ENCODE measurements at places on chromosomes 6 and 20.

DNA sequence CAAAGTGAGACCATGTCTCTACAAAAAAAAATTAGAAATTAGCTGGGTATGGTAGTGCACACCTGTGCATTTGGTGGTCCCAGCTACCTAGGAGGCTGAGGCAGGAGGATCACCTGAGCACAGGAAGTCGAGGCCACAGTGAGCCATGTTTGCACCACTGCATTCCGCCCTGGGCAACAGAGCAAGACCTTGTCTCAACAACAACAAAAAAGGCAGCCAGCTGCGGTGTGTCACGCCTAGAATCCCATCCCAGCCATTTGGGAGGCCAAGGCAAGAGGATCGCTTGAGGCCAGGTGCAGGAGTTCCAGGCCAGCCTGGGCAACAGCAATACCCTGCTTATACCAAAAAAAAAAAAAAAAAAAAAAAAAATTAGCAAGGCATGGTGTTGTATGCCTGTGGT lies 1.1 kb upstream of the BAK1 start:
- no peak for DNase-seq

- DNase-seq, result no peak
These were observed 146.5 kb downstream of the ZMYND8 start for GRCh38 chr20:47209982-47210381.

DNA sequence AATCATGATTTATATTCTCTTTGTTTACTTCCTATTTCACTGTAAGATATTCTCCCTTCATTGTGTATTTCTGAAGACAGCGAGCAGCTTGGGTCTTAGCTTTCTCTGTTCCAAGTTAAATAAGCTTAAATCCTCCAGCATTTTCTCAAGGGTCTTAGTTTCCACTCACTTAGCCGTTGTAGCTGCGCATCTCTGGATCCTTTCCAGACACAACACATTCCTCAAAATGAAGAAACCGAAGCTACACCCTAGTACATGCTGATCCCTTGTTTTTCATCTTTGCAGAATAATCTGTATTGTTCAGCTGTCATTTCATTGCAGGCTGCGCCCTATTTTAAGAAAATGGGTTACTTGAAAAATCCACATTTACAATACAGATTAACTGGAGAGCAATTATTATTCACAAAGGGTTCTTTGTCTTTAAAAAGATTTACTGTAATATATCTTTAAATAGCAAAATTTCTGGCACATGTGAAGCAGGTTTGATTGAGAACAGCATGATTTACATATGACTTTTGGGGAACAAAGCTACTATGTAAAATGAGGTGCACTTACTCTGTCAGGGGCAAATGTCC lies 375.8 kb downstream of the QKI start:
- no peak for DNase-seq

GRCh38 chr6:157534134-157534871 lies 153.3 kb downstream of the ZDHHC14 start:
- DNase-seq, result no peak

GRCh38 chr6:150616586-150616985 lies 16.9 kb downstream of the PLEKHG1 start:
- DNase-seq, result no peak

GRCh38 chr6:105546754-105547153 lies 143.9 kb upstream of the PREP start:
- DNase-seq, result no peak

- DNase-seq, result no peak
These were observed 11.6 kb downstream of the AURKA start for GRCh38 chr20:56380375-56380774.

- DNase-seq, result no peak
These were observed 102.5 kb upstream of the EMILIN3 start for GRCh38 chr20:41468994-41469600.

DNA sequence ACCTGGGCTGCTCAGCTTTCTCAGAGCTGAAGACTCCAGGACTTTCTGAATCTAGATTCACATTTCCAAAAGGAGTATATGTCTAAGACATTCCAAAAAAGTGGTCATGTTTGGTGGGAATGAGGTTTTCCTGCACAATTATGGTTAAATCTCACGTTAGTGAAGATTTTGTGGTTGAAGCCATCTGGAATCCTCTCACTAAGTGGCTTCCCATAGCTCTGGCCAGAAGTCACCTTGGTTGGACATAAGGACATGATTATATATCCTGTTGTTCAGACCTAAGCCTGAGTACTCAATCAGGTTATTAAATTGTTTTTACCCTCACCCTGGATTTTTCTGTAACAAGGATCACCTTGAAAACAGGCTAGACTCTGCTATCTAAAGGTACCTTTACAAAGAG lies 176.1 kb upstream of the PLN start:
- DNase-seq, result no peak

GRCh38 chr6:130047088-130047995 lies 29.0 kb downstream of the L3MBTL3 start:
- no peak for DNase-seq

DNA sequence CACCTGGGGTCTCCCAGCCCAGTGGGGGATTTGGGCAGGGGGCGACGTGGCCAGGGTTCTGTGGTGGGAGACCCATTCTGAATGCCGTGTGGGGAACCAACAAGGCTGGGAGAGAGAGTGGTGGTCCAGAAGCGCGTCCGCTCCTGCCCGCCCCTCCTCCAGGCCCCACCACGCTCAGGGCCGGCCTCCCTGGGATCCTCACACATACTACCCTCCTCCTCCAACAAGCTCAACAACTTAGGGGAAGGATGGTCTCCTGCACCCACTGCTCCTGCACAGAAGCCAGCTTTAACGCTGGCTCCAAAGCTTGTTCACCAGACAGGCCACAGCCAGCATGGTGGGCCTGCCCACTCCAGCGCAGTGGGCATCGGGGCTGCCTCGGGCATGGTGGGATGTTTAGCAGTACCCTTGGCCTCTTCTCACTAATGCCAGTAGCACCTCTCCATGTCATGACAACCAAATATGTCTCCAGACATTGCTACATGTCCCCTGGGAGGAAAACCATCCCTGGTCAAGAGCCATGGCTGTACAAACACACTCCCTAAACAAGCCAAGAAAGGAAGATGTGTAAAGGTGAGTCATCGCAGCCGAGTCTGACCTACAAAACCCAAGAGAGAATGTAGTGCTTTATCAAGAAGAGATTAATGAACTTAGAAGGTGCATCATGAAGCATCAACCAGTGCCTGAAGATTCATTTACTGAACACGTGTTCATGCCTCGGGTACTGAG lies 75.7 kb downstream of the BMP7 start:
- no peak for DNase-seq

- no peak for DNase-seq
These were observed 88.3 kb downstream of the ANKRD60 start for GRCh38 chr20:58139849-58140786.

DNA sequence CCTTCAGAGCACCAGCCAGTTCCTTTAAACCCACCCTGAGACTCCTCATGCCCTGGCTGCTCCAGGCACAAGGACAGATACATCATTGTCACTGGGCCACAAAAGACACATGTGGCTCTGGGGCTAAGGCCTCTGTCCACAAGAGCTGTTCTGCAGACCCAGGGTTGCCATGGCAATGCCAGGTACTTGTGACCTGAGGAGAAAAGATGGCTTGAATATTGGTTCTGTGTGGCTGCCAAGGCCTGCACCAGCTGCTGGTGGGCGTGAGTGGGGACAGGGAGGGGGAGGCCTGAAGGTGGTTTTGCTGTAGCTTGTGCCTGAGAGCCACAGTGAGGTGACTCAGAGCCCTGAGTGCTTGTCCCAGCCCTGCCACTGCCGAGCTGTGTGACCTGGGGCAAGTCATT lies 31.8 kb downstream of the SAYSD1 start:
- no peak for DNase-seq

GRCh38 chr6:17768388-17768787 lies 61.7 kb upstream of the NUP153 start:
- no peak for DNase-seq

- DNase-seq, result no peak
These were observed 59.8 kb downstream of the IGF2R start for GRCh38 chr6:160028487-160029275.

GRCh38 chr6:107806691-107807090 lies 17.4 kb downstream of the SCML4 start:
- no peak for DNase-seq

DNA sequence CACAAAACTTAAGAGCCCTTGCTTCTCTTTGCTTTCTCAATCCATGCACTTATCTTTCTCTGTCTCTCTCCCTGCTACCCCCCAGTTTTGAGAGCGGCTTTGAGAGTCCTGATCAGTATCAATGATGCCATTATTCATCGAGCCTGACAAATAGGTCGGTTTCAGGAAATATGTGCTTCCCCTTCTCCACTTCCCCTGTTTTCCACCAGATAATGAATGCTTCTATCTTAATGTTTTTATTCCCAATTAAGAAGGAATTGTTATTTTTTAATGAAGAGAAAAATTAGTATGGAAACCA lies 117.7 kb downstream of the KIF13A start:
- no peak for DNase-seq

DNA sequence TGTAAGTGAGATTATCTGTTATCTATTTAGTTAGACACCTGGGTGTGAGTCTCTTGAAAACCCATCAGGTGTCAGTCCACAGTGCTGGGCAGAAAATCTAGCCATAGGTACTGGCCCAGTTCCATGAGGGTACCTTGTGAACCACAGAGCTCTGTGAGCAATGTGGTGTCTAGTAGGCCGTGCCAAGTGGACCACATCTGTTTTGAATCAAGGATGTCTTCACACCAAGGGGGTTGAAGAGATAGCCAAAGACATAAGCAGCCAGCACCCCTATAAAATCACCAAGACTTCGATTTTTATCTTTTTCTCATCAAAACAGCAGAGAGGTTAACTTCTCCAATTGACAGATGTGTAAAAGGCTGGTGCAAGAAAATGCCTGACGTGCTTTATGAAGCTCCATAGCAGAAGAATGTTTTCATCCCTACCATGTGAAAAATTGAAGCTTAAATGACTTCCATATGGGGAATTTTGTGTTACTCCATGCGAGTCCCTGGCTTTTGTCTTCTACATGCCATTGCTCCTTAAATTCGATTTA lies 368.7 kb downstream of the HAO1 start:
- DNase-seq, result no peak

DNA sequence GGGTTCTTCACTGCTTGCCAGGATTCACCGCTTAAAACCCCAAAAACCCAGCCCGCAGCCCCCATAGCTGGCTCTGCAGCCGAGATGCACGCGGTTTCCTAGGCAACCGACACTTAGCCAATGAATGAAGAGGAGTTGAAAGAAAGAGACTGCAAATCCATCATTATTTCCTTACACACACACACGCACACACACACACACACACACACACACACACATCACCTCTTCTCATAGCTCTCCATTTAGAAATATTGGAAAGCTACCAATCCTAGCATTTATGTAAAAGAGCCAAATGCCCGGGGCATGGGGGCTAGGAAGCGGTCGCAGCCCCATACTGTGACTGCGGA lies 3.4 kb upstream of the TUBB2B start:
- no peak for DNase-seq

DNA sequence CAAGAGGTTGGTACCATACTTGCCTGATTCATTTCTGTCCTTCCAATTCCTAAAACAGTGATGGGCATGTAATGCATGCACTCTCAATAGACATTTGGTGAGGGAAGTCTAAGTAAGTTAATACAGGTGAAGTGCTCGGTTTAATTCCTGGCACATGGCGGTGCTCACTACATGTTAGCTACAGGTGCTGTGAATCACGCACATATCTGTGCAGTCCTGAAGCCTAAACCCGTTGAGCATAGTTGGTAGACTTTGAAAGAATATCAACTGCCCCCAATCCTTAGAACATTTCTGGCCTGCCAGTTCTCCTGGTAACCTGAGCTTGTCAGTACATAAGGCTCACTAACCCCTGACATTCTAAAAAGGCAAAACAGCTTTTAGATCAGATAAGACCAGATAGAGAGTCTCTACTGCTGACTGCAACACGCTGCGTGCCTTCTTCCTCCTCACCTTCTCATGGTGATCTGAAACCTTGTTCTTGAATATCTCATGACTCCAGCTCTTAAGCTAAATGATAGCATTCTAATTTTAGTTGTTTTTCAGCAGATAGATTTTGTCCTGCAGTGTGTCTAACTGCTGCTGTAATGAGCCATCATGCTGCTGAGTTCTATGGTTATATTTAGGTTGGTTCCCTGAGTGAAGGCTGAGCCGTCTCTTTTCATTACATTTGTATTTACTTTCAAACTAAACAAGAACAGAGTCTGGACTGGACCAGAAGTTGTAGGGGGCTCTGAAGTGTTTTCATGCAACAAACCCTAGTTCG lies 328.5 kb upstream of the QKI start:
- DNase-seq, result no peak

DNA sequence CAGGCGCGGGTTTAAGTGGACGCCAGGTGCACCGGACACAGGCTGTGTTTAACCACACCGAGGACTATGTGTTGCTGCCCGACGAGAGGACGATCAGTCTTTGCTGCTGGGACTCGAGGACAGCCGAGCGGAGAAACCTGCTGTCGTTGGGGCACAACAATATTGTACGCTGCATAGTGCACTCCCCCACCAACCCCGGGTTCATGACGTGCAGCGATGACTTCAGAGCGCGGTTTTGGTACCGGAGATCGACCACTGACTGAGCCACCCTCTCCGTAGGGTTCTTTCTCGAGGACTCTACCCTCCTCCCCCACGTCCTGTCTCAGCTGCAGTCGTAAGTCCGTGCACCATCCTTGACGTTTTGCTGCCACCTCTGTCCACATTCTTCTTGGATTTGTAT lies 8.6 kb upstream of the CASS4 start:
- no peak for DNase-seq

GRCh38 chr20:50577175-50578018 lies 67.2 kb downstream of the PTPN1 start:
- no peak for DNase-seq

DNA sequence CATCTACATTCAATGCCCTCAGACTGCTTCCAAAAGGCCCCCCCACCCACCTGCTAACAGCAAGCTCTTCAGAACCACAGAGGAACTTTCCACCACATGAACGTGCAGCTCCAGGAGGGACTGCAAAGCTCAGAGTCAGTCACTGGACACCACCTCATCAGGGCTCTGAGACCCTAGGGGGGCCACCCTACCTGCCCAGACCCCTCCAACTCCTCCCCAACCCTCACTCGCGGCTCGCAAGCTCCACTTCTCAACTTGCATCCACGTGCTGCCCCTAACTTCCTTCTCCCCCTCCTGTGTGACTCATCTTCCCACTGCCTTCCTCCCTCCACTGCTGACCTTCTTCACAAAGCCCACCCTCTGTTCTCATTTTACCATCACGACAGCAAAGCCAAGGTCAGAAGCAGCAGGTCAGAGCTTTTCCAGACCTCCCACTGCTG lies 6.5 kb downstream of the MBOAT1 start:
- DNase-seq, result no peak

DNA sequence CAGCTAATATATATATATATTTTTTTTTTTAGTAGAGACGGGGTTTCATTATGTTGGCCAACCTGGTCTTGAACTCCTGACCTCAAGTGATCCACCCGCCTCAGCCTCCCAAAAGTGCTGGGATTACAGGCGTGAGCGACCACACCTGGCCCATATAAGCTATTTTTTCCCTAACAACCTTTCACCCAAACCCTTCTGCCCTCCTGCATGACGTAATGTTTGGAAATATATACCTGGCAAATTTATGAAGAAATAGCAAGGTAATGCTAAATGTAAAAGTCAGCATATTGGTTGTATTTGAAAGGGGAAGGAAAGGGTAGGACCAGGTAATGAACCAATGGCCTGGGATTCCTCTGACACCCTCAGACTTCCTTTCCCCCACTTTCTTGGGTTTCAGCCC lies 325.5 kb upstream of the ARID1B start:
- no peak for DNase-seq

Data from stimulated activated CD8-positive, alpha-beta memory T cell treated with anti-CD3 and anti-CD28 coated beads, Interleukin-15, amount 100 ng/mL, for 4 hours (primary cell).